Activated CD4-positive, alpha-beta T cell treated with anti-CD3 and anti-CD28 coated beads for 1 hour (primary cell): ENCODE measurements at places on chromosomes 12 and 14.

DNA sequence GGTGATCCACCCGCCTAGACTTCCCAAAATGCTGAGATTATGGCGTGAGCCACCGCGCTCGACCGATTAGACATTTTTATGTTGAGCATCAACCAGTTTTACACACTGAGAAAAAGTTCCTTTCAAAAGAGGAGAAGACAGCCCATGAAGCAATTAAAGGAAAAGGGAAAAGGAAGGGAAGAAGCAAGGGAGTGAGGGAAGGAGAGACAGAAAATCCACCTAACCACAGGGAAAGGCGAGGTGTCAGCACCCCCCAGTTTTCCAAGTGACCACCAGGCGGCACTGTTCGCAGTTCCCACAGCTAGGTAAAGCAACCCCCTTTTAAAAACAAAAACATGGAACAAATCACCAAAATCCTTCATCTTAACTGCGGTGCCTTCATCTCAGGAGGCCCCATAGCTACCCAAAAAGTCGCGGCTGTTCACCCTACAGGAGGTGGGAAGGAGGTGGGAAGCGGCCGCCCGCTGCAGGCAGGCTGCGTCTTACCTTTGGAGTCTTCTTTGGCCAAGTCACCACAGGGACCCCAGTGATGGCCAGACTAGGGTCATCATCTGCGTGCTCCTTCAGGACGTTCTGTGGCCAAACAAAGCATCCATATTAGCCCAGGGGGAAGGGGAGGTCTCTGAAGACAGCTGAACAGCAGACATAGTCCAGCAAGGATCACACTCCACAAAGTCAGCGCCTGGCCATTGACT, 86.6 kb downstream of the KDM2B start:
- peak; percentile 34 for DNase-seq

DNA sequence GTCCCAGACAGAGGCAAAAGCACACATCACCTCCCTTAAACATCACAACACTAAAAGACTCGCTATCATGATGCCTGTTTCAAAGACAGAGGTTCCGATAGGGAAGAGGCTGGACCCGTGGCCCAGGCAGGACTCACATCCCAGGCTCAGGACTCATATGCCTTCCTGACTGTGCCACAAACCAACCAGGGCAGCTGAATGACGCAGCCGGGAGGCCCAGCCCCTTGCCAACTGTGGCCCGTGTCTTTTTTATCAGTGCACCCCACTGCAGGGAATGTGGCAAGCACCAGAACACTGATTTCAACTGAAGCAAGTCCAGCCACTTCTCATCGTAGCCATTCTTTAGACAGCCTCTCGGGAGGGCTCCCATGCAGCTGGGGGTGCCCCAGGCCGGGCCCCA, 132.3 kb downstream of the KSR2 start:
- no peak for DNase-seq

GRCh38 chr14:89616852-89617341, 199.9 kb upstream of the FOXN3 start:
- DNase-seq, result no peak

- no peak for DNase-seq
Observed at GRCh38 chr12:117105902-117106301, 6.7 kb upstream of the TESC start.

- DNase-seq, result no peak
Observed at GRCh38 chr14:79840103-79840502, 371.2 kb downstream of the DIO2 start.

GRCh38 chr12:3998968-3999792, 126.0 kb upstream of the PARP11 start:
- no peak for DNase-seq

DNA sequence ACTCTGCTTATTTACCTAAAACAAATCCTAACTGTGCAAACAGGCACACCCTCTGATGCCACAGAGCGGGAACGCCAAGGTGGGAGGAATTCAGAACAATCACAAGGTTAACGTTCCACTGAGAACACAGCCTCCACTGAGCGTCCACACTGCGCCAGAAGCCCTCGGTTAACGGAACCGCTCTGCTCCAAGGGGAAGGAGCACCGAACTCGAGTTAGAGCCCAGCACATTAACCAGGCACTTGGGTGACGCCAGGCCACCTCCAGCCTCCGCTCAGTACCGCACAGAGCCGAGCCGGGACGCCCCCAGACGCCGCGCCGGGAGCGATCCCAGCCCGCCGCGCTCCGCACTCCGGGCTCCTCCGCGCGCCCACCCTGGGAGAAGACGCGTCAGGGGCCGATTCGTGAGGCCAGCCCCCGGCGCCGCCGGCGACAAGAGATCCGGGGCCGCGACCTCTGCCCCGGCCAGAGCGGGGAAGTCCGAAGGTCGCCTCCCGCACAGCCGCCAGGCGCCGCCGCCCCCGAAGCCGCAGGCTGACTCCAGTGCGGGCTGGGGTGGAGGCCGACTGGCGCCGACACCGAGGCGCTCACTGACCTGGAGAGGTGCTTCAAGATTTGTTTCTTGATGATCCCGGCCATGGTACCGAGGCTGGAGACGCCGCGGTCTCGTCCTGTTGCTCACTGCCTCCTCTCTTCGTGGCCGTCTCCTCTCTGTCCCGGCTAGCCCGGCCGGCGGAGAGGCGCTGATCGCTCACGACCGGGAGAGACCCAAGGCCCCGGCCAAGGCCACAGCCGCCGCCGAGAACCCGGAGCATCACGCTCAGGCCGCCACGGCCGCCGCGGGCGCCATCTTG, 450 bp downstream of the BLTP3B start:
- DNase-seq, result peak; percentile 15

DNA sequence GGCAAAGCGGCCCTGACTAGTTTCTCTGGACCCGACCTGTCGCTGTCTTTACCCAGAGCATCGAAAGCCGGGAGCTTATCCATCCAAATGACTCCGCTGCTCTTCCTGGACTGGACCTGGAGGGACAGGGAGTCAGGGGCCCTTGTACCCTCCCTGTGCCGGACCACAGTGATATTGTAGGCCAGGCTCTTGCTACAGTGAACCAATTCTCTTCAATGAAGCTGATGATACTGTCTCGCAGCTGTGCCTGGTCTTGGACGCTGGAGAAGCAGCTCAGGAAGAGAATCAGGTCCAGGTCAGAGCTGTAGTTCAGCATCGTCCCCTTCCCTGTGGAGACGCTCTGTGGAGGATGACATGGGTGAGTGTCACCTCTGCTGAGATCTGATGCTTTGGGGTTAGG, 14.7 kb upstream of the OASL start:
- DNase-seq, result no peak

DNA sequence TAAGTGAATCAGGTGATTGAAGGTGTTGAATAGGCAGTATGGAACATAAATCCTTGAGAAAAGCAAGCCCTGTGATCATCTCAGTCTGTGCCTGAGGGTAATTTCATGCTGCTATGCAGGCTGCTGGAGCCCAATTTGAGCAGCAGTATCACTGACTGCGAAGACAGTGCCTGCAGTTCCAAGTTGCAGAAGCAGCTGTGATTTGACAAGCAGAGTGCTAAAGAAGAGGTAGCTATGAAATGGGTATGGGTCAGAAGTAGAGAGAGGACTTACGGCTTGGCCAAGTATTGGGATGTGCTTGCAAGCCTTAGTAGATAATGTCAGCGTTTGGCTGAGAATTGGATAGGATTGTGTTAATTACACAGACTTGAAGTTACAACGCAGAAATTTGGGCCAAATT, 22.5 kb downstream of the PIK3C2G start:
- no peak for DNase-seq

GRCh38 chr12:4447151-4447550, 1.5 kb upstream of the FGF6 start:
- DNase-seq, result no peak

DNA sequence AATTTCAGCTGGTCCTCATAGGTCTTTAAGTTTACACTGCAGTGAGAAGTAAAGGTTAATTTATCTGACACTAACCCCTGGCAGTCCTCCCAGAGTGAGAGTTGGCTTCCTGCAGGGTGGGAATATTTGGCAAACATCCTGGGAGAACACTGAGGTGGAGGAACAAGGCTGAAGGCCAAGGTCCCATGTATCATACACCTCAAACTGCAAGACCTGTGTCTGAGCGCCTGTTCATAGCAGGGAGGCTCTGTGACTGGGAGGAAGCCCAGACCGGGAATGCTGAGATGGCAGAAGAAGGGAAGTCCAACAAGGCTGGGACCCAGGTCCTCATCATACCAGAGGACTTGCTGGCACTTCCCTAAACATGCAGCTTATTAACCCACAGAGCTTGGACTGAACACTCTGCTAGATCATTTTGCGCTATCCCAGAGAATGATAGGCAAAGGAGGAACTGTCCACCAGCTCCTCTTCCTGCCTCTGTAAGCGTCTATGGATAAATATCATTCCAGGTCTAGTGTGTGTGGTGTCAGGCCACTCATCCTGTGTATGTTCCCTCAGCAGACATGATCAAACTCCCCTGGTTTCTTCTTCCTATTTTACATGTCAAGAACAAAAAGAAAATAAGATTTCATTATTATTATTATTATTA, 199.6 kb upstream of the CNOT2 start:
- no peak for DNase-seq

GRCh38 chr14:100777818-100778525, 47.9 kb upstream of the MEG3 start:
- no peak for DNase-seq

- peak; percentile 30 for DNase-seq
Observed at GRCh38 chr12:102948941-102949352, 8.5 kb upstream of the ASCL1 start.
